Stimulated activated CD4-positive, alpha-beta T cell treated with anti-CD3 and anti-CD28 coated beads, Interleukin-15, amount 100 ng/mL, for 1 hour (primary cell): ENCODE measurements at places on chromosomes 4 and X.

DNA sequence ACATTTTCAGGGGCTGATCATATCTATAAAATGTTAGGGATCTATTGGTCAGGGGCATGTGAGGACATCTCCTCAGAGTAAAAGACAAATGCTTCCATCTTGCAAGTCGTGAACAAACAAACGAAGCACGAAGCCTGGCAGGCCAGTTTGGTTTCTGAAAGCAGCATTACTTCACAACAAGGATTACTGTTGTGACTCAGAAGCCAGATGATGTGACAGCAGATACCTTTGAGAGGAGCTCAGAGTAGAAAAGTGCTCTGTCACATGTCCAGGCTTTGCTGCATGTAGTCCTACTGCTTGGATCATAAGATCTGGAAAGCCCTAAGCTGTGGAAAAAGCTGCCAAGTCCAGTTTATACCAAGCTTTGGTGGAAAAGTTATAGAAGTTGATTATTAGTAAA is 1827.2 kb downstream of the ARAP2 start:
- no peak for DNase-seq

DNA sequence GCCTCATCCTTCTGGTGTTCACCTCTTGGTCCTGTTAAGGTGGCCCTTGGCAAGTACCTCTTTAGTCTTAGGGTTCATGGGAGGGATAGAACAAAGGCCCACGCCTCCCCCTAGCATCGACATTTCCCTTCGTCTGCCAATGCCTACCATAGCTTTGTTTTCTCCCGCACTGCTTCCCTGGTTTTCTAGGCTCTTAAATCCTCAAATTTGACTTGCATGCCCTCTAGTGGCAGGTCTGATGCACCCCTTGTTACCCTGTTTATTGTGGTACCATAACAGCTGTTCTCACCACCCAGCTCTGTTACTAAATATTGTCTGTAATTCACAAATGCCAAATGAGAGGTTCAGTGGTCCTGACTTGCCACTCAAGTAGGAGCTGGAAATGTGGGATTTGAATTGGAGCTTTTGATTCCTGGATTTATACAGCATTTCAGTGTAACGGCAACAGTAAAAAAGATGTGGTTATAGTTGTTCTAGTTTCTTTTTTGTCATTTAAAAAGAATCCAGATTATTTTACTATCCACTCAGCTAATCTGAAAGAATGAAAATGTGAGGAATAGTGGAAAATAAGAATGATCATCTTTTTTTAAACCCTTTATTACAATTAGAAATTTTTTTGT is 100.1 kb downstream of the REPS2 start:
- DNase-seq = no peak

- no peak for DNase-seq
These were observed 561 bp upstream of the N4BP2 start for GRCh38 chr4:40055863-40056715.

DNA sequence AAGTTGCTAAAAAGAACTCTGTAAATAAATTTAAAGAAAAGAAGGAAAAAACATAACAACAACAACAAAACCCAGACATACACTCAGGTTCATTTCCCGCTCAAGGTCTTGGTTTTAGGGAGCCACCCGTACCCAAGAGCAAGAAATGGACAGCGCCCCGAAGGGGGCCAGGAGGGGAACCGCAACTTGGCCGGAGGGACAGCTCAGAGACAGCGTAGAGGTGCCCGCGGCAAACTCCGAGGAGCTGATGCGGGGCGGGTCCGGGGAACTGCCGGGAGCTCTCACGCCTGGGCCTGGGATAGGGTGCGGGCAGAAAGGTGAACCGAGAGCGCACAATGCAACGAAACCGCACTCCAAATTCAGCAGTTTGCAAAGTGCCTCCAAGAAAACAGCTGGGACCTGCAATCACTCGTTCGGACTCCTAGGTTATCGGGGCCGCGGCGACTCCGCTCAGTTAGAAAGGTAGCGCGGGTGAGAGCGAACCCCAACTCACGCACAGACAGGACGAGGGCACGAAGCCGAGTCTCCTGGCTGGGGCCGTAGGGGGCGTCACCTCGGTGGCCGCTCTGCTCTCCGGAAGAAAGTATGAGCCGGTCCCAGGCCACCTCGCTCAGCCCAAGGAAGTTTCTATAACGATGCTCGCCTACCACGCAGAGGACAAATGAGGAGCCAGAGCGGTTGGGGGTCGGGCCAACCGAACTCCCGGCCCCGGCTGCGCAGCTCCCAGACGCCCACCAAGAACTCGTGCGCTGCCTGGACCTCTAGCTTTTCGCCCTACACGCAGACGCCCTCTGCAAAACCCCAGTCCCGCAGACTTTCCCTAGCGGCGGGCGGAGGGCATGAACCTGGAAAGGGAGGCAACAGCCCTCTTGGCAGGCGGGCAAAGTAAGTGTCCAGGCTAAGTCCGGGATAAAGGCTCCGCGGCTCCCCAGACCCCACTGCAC is 1.4 kb downstream of the NDNF start:
- no peak for DNase-seq

- DNase-seq = no peak
These were observed 67.1 kb downstream of the PGRMC2 start for GRCh38 chr4:128220286-128221235.
